ENCODE measurements at places on chromosomes 11 and 22.
A peak's percentile ranks its signal among the peaks of the same experiment; 100 is the strongest.

DNA sequence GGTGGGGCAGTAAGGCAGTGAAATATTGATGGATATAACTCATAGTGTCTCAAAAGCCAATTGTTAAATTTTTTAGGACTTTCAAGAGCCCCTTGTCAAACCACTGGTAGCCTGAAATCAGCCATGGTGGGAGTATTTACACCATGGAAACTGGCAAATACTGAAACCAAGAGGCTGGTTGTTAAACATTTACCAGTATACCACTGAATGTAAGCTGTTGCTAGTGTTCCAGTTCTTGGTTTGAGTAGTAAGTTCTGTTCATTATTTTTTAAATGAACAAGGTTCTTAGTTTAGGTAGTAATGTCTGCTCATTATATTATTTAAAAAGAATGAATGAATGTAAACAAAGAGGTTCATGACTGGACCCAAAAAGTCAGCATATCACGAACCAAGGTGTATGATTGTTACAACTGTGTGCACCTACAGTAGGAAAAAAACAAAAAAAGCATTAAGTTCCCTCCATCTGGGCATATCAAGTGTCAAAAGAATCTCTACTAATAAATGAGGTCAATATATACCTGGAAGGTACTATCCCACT is 4.5 kb upstream of the EIF3F start:
- DNase-seq, result no peak

DNA sequence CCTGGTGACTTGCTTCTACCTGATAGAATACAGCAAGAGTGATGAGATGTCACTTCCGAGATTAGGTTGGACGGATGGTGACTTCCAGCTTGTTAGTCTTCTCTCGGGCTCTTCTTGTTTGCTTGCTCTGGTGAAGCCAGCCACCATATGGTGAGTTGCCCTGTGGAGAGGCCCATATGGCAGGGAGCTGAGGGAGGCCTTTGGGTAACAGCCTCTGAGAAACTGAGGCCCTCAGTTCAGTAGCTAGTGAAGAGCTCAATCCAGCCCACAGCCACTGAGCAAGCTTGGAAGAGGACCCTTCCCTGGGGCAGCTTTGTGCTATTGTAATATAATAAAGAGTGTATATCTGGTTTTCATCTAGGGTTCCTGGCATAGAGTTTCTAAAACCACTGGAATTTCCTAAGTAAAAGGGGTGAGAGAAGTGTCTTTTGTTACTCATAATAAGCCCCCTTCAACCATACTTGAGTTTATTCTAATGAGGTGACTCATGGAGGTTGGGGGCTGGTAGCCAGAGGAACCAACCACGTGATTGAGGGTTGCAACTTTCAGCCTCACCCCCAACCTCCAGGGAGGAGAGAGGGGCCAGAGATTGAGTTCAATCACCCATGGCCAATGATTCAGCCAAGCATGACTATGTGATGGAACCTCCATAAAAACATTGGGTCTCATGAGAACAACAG is 8.0 kb upstream of the TPCN2 start:
- DNase-seq, result no peak

GRCh38 chr22:25410849-25411248 is 153.6 kb upstream of the GRK3 start:
- no peak for DNase-seq

GRCh38 chr11:33542921-33543320 is 157.7 kb downstream of the C11orf91 start:
- peak; percentile 41 for DNase-seq

DNA sequence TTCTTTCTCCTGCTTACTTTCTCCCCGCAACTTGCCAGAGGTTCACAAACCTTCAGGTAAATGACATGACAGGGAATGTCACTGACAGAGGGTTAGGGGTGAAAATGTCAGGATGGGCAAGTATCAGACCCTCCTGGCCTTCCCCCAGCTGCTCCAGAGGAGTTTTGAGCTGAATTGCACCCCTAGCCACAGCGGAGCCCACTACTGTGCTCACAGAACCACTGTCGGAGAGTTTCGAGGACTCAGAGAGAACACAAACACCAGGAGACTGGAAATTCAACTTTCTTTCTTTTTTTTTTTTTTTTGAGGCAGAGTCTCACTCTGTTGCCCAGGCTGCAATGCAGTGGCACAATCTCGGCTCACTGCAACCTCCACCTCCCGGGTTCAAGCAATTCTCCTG is 21.5 kb upstream of the P2RY2 start:
- no peak for DNase-seq

DNA sequence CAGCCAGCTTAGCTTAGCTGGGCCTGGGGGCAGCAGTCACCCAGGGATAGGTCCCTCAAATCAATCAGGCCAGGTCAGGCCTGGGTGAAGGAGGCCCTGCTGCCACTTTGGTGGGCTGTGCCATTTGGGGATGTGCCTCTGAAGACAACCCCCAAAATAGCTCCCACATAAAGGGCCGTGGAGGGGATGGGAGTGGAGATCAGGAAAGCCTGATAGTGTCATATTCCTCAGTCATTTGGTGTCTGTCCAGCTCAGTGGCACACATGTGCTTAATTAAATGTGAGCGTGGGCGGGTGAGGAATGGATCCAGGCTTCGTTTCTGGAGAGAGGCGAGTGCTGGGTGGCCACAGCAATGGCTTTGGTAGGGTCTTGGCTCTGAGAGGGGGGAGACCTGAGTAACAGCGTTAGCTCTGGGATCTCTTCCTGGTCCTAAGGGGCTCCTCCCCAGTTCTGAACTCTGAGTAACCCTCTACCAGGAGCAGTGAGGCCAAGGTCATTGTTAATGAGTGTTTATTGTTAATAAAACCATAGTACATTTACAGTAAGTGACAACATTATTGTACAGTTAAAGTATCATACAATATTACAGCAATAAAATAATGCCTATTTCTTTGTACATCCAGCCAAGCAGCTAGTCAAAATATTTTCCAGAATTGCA is 45.2 kb downstream of the NAT10 start:
- no peak for DNase-seq

DNA sequence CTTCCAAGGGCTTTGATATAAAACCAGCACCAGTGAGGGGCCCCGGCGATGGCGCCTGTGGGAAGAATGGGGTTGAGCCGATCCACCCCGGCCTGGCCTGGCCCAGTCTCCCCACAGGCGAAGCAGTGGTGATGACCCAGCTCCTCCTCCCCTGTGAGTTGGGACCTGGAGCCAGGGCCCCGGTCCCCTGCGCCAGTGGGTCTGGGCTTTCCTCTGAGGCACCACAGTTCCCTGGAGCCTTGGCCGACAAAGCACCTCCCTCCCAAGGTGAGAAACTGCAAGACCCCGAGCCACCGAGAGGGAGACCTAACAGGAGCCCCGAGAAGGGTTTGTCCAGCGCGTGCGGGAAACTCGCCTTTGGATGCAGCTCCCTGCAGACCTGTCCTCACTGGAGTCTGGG is 942.9 kb downstream of the BRD1 start:
- no peak for DNase-seq

DNA sequence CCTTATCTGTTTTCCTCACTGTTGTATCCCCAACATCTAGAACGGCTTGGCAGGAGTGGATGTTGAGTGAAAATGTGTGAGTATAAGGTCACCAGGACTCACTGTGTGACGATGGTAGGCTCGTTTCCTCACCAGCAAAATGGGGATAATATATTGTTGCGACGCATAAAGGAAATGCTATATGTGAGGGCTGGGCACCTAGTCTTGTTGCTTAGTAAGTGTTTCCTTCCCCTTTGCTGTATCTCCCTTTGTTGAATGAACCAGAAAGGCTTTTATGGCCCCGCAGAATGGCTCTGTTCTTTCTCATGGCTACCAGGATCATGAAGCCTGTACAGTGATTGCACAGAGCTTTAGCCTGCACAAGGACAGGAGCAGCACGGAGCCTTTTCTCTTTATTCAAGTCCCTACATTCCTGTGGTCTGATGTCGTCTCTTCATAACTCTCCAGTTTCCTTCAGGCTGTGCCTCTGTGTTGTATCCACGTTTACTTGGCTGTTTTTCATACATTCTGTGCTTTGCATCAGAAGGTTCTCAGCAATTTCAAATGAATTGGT is 5.4 kb downstream of the TNRC6B start:
- no peak for DNase-seq

DNA sequence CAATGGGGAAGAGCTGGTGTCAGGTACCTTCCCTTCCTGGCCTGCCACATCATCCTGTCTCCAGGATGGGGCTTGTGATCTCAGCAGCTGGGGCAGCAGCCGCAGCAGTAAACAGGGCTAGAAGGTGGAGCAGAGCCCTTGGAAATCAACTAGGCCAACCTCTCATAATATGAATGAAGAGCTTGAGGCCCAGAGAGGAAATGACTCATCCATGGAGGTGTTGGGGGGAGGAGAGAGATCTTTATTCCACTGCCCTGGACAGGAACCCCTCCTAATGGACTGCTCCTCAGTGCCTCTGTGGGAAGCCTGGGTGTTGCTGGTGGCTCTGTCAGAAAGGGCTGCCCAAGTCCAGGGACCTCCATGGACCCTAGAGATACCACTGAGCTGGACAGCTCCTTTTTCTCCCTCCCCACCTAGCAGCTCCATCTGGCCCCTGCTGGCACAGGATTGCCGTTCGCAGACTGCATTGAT is 111.8 kb downstream of the OSBP2 start:
- DNase-seq, result no peak

GRCh38 chr22:37855462-37855861 is 6.2 kb downstream of the EIF3L start:
- no peak for DNase-seq

GRCh38 chr11:72740562-72741428 is 11.4 kb downstream of the ARAP1 start:
- no peak for DNase-seq

Measured in activated CD8-positive, alpha-beta T cell treated with anti-CD3 and anti-CD28 coated beads, Interleukin-2, amount 10 ng/mL, durations not matched to agents 7 days and 5 days (primary cell).